NCI-H1417 (cell line): ENCODE measurements at places on chromosomes 1 and 21.

GRCh38 chr1:54754486-54755285 lies 9.6 kb downstream of the PARS2 start:
- DNase-seq: no peak

DNA sequence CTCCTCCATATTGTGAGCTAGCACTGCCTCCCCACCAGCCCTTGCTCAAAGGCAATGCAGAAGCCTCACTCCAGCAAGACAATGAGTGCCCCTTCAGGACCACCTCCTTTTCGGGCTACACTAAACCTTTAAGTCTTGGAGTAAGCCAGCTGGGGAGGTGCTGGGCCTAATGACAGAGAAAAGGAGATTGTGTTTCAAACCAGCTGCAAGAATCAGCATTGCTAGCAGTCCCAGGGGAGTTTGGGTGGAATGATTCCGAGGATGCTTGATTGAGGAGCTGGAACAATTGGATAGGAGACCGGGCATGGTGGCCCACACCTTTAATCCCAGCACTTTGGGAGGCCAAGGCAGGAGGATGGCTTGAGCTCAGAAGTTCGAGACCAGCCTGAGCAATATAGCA lies 54.1 kb upstream of the GPR37L1 start:
- DNase-seq: no peak

- no peak for DNase-seq
These were observed 7.5 kb upstream of the LEPR start for GRCh38 chr1:65412984-65413375.

DNA sequence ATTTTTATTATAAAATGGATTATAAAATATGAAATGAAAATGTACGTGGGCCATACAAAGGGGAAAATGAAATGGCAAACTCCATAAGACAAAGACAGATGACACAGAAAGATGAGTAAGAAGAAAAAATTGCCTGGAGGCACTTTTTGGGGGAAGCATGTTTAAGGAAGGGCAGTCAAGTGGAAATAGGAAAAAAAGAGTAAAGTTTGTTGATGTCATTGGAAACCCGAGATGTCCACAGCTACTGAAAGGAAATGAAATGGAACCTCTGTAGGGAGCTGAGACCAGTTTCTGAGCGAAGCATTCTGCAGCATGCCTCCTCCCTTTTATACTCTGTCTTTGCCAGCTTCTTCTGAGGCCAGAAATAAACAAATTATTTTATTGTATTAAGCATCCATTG lies 203.4 kb upstream of the UBE2U start:
- DNase-seq: no peak

DNA sequence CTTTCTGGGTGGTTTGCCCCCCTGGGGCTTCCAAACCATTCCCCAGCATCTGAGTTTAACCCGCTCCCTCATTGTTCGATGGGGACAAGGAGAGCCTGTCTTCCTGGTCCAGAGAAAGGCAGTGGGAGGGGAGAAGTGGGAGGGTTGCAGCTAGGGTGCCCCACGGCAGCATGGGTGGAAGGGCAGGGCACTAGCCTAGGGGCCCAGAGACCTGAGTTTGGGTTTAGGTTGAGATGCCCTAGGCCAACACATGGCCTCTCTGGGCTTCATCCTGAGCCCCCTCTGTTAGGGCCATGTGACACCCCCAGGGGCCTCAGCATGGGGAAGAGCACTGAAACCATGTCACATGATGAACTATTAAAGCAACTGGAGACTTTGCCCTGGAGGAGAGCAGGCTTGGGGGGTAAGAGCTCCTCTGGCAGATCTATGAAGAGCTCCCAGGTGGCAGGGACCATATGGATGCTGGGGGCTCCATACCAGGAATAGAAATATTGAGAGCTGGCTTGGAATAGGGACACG lies 9.7 kb upstream of the RUNX3 start:
- DNase-seq: no peak

GRCh38 chr1:160863774-160864131 lies 1.1 kb upstream of the CD244 start:
- DNase-seq: no peak

DNA sequence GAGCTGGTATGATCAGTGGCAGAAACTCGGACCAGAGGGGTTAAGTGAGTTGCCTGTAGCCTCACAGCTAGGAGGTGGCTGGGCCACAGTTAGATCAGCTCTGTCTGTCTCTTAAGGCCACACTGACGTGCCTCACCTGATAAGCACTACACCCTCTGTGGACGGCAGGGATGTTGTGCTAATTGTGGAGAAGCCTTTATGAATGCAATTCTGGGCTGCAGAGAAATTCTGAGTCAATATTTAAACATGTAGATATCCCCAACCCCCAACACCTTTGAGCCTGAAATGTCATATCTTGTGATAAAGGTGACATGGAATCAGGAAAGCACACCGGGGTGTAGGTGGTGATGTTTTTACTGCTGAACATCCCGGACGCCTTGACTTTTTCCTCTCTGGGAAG lies 88.3 kb downstream of the KCNJ6 start:
- DNase-seq: no peak

DNA sequence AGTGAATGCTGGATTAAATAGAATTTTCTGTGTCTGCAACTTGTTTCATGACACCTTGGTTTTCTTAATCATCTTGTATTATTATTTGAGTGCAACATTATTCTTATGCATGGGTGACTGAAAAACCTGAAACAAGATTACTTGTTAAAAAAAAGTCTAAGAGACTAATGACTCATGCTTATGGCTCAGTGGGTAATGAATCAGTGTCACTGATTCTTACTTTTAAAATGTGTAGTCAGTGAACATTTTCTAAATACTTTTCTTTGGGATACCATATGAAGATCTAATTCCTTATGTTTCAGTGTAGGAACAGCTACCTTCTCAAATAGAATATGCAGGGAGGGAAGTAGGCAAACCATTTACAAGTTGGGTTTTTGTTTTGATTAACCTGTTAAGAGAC lies 65.5 kb downstream of the PRKAA2 start:
- no peak for DNase-seq

GRCh38 chr21:37055271-37055855 lies 17.5 kb downstream of the PIGP start:
- no peak for DNase-seq

DNA sequence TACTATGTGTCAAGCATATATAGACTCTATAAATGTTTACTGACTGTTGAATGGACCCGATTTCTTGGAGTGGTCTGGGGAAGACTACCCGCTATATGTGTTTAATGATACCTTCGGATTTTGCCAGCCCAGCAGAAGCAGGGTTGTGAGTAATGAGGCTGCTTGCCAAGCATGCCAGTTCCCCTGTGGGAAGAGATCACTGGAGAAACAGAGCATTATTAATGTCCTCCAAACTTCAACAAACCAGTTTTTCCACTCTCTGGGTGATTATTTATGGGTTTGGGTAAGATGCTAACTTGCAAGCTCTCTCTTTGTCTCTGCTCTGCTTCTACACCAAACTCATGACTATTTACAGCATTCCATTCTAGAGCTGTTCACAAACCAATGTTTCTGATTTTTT lies 25.1 kb upstream of the PHGDH start:
- DNase-seq: peak; percentile 56

DNA sequence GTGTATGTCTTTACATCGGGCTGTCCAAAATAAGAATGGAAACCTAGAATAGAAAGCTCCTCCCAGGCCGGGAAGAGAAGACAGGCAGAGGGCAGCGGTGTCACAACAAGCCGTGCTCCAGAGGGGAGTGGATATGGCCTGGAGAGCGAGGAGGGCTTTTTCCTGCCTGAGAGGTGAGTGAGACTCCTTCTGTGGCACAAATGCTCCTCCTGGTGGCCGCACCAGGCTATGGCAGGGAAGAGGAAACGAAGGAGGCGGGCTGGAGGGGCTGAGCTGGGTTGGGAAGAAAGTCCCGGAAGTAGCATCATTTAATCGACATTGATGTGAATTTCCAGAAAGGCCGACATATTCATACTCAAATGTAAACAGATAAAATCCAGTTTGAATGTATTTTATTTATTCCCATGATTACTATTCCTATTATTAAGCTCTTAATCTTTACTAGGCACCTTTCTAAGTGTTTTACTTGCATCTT lies 54.7 kb downstream of the MEF2D start:
- DNase-seq: peak; percentile 89

DNA sequence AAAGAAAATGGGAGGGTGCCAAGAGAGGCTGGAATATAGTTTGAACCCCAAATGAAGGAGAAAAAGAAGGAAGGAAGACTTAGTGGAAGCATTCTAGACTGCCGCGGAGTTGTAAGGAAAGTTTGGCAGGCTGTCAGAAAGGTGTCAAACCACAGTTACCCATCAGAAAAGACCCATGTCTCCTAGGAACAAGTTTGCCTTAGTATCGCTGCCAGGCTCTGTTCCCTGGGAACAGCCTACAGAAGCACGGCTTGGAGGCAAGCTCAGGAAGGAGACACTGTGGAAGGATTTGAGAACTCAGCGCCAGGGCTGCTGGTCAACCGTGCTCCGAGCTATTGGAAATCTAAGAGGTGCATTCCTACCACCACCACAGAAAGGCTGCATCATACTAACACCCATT lies 197.4 kb downstream of the RRAGC start:
- no peak for DNase-seq

DNA sequence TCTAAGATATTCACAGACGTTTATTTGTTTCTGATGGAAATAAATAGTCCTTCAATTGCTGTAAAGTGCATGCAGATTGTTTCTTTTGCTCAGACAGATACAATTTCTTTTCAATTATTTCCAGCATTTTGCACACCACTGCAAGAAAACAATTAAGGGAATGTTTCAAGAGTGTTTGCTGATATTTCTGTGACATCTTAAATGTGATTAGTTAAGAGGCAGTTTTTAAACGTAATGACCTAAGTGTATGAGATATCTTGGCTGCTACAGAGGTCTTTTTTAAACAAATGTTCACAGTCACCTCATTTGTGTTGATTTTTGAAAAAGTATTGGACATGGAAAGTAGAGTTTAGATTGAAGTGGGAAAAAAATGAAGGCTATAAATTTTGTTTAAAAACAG lies 262.3 kb upstream of the BRINP3 start:
- DNase-seq: peak; percentile 8

DNA sequence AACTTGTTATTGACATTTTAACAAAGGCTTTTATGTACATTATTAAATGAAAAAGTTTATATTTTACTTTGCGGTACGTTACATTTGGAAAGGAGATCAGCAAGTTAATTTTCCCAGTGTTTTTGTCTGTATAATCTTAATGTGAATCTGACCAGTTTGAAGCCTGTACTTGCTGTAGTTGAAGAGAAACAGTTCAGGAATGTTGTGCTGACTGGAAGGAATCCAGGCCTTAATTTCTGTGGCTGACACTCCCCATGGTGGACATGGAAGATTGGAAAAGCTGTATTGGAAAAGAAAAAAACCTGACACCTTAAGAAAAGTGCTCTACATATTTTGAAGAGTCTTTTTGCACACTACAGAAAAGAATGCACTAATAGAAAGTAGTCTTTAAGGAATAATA lies 15.5 kb downstream of the LEPR start:
- DNase-seq: no peak

GRCh38 chr1:33082575-33083108 lies 1.7 kb downstream of the AZIN2 start:
- DNase-seq: no peak

DNA sequence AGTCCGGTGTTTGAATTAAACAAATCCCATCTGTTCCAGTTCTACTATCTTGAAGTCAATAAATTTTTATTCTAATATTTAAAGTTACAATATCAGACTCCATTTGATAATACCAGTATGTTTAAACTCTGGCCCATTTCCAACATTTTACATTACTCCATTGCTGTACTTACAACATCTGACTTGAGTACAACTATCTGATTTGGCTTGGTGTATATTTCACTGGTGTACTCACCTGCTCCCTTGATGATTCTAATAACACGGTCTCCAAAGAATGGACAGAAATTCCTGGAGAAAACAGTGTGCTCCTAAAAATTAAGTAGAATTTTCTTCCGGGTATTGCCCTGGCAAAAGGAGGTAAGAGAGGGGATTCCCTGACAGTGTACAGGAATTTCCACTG lies 680.5 kb upstream of the ADAMTS5 start:
- no peak for DNase-seq

DNA sequence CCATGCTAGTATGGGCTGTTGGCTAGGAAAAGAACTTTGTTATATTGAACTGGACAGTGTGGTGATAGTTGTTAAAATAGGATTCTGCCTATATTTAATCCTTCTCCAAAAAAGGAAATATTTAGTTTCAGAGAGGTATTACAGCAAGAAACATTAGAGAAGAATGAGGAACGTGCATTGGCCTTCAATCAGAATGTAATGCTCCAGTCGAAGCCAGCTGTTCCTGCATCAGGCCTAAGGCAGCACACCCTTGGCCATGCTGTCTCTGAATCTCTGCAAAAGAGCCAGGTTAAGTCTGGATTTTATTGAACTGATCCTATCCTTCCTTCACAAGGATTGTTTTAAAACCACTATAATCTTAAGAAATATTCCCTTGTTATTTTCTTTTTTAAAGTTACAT lies 35.3 kb upstream of the RALGPS2 start:
- DNase-seq: no peak

GRCh38 chr1:93869653-93870052 lies 9.4 kb downstream of the DNTTIP2 start:
- no peak for DNase-seq

DNA sequence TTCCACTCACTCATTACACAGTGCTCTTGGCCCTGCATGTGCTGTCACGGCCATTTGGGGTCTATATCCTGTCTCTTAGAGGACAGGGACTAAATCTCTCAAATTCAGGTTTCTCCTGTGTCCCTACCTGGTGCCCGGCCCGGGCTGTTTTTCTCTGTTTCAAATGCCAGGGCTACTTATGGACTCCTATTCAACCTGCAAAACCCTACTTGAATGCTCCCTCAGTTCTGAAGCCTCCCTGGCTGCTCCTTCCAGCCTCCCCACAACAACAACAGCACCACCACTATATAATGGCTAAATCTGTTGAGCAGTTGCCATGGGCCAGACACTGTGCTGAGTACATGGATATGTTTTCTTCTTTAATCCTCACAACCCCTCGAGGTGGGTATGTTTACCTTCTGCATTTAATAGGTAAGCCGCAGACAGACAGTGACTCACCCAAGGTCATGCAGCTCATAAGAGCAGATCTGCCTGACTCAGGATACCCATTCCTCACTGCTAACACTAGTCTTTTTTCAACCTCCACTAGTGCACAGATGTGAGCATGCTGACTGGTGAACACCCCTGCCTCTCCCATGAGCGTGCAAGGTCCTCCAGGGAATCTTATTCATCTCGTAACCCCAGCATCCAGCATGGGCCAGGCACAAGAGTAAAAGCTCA lies 29.9 kb downstream of the DHRS3 start:
- DNase-seq: no peak

- DNase-seq: peak; percentile 69
These were observed 546 bp downstream of the KIF21B start for GRCh38 chr1:201022820-201023516.
